ENCODE measurements at places on chromosomes 1 and 21. TPM values are rescaled to one million over a fixed set of nuclear protein-coding genes. Genes with fewer than 3 reads are reported as not detected.

The TCP10L gene
- 0.42 TPM for total RNA-seq

The ZNF695 gene
- total RNA-seq = 0.66 TPM

DNA sequence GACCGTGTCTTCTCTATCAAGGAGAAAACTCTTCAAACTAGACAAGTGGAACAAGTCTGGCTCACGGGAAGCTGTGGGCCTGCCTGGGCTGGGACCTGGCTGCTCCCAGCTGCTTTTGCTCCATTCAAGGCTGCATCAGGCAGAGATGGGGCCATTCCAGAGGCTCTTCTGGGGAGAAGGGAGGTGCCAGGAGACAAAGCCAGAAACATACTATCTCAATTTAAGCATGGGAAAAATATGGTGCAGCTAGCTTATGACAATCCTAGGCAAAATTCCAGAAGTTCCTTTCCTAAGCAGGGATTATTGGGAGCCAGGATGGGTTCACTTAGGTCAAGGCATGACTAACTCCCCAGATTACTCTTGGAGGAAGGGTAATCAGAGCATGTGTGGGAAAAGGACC is 90.8 kb upstream of the SLC2A1 start:
- H3K36me3 ChIP-seq = no peaks in the 10 kb centered on the region
- peaks cover 3% of the 10 kb centered on the region for H3K4me1 ChIP-seq
- no peak for DNase-seq
- H3K27me3 ChIP-seq = peaks cover 6% of the 10 kb centered on the region
- H3K27ac ChIP-seq = no peak overlapping the region
- H3K4me3 ChIP-seq = no peak overlapping the region

DNA sequence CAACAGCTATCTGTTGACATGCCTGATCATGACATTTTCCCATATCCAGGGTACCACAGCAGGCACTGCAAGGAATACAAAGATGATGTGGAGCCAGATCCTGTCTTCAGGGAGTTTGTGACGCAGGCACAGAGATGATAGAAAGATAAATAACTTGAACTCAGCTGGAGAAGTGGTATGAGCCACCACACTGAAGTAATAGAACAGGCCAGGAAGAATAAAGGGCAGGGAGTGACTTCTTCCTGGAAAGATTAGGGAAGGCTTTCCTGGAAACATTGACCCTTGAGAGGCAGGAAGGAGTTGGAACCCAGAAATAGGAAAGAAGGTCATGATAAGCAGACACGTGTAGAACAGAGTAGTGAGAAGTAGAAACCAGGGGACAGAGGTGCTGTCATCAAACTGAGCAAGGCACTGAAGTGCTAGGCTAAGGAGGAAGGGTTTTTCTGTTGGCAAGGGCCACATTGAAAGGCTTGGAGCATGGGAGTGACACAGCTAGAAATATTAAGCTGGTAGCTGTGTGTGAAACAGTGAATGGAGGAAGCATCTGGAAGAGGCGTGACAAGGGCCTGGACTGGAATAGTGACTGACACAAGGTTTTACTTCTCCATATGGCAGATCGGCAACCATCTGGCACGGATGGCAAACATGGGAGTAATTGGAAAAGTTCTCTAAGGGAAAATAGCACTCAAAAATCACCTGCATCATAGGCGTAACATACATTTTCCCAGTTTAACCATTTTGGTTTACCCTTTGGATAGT is 68.4 kb downstream of the AK5 start:
- no peak for DNase-seq
- H3K27me3 ChIP-seq = no peaks in the 10 kb centered on the region
- H3K4me1 ChIP-seq = peaks cover 27% of the 10 kb centered on the region
- no peak overlapping the region for H3K27ac ChIP-seq

GRCh38 chr1:89799495-89799894 is 21.3 kb upstream of the LRRC8D start:
- H3K27ac ChIP-seq = no peak overlapping the region
- DNase-seq = no peak

- no peak overlapping the region for H3K4me3 ChIP-seq
- peaks cover 3% of the 10 kb centered on the region for H3K27me3 ChIP-seq
- H3K27ac ChIP-seq = no peak overlapping the region
- no peak for DNase-seq
- H3K4me1 ChIP-seq = no peaks in the 10 kb centered on the region
Observed at GRCh38 chr1:159598196-159598595, 10.6 kb downstream of the APCS start.

DNA sequence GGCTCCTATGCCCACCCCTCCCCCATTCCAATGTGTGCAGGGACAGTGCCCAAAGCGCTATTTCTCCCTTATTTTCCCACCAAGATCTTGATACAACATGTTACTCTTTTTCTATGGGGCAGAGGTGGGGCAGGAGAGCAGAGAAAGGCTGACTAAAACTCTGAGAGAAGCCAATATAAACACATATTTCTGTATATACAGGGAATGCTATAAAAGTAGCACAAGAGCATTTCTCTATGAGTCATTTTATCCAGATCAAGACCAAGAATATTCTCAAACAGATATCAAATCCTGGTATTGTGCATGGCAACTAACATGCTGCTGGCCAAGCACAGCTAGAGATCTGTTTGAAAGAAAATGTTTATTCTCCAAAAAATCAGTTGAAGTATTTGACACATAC is 7.3 kb downstream of the WDR26 start:
- H3K4me3 ChIP-seq = no peak overlapping the region
- DNase-seq = no peak
- peaks cover 64% of the 10 kb centered on the region for H3K36me3 ChIP-seq
- peaks cover 45% of the 10 kb centered on the region for H3K4me1 ChIP-seq
- no peaks in the 10 kb centered on the region for H3K27me3 ChIP-seq

DNA sequence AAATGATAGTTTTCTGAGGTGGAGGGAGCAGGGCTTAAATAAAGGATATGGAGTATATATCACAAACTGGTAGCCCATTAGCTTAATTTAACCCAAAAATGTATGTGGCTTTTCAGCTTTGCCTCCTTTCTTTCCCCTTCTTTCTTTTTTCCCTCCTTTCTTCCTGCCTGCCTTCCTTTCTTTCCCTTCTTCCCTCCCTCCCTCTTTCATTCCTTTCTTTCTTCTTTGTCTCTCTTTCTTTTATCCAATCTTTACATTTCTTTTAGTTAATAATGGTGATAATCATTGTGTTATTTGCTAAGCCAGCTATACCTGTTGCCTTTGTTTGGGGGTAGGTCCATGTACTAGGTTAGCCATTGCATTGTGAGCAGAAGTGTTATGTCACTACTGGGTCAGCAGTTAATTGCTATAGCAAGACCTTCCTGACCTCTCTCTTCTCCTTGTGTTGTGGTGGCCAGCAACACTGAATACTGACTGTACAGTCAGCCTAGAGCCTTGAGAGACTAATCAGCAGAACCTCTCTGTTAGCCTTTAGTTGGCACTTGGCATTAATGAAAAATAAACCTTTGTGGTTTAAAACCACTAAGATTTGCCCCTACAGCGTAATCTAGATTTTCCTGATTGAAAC is 5.1 kb downstream of the GORAB start:
- peaks cover 3% of the 10 kb centered on the region for H3K4me1 ChIP-seq
- no peak for DNase-seq

DNA sequence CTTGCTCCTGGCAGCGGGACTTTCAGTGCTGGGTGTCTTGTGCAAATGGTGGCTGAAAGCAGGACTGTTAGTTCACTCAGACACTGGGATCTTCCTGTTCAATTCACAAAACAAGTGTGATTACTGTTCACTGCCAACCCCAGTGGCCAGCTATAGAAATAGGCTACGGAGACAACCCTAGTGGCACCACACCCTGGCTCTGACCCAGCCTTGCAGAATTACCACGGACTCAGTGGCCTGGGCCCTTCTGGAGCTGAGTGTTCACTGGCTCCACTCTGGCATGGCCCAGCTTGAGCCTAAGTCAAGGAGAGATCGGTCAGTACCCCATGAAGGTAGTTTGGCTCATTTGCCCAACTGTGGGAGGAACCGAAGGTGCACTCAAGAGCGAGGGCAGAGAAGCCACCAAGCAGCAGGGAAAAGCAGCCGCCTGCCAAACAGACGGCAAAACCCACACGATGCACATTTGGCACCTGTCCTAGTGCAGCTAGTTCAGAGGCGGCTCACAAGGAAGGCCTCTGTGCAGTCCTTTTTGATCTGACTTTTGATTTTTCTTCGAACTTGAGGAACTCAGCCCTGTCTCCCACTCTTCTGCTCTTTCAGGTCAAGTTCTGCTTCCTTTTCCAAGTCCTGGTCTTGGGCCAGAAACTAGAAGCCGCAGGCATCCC is 5.9 kb downstream of the KIAA2013 start:
- DNase-seq = no peak
- H3K27ac ChIP-seq = no peak overlapping the region
- no peak overlapping the region for H3K4me3 ChIP-seq
- H3K4me1 ChIP-seq = peaks cover 32% of the 10 kb centered on the region
- H3K27me3 ChIP-seq = no peaks in the 10 kb centered on the region
